Muscle of back (tissue), 13 donors: ENCODE measurements at places on chromosomes 13 and 19. TPM values are rescaled to one million over a fixed set of nuclear protein-coding genes. Genes with fewer than 3 reads are reported as not detected.

DNA sequence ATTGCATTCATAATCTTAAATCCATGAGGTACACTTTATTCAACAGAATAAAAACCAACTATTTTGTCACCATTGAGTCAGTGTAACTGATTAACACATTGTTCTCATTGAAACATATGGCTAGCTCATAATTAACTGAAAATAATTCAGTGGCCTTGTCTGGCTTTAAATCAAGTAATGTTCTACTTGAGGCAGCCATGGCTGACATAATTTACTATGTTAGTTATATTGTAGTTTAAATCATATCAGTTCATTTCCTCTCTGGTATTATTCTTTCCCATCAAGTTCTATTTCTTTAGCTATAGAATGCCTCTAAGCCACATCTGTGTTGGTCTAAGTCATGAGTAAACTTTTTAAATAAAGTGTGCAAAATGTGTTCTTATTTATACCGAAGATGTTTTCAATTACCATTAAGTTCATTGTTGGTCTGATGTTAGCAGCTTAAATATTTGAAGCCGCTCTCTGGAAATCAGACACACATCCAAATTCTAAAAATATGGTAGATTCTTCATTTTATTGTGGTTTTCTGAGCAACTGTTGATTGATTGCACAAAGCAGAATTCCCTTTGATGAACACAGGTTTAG lies 393.7 kb downstream of the GPC6 start:
- DNase-seq: peak; percentile 75

- no peak for DNase-seq
Observed at GRCh38 chr19:55940306-55940705, 7.3 kb upstream of the NLRP8 start.

GRCh38 chr13:106117035-106117434 lies 418.4 kb downstream of the EFNB2 start:
- peak; percentile 18 for DNase-seq

The CALR3 gene
- polyA plus RNA-seq: 0.12 TPM

The PSG2 gene
- 0.39 TPM for polyA plus RNA-seq

- DNase-seq: peak; percentile 93
Observed at GRCh38 chr19:13833330-13834243, 38.3 kb downstream of the ZSWIM4 start.

GRCh38 chr19:42473686-42474085 lies 30.9 kb upstream of the CXCL17 start:
- no peak for DNase-seq

GRCh38 chr13:112513761-112514160 lies 74.2 kb downstream of the TUBGCP3 start:
- no peak for DNase-seq
